ENCODE measurements at places on chromosomes 1 and 21.

DNA sequence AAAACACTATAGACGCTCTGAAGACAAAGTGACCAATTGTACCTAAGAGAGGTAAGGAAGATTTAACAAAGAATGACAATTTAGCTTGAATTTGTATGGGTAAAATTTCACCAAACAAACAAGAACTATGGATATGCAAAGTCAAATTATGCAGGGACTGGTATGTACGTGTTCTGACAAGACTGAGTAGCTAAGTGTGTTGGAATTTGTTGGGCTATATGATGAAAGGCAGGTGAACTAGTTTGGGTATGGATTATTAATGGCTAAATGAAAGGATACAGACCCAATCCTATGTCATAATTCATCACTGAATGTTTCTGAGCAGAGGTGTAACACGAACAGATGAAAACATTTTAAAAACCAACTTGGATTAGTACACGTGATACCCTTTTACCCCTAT, 7.6 kb downstream of the DNTTIP2 start:
- no peak for DNase-seq

DNA sequence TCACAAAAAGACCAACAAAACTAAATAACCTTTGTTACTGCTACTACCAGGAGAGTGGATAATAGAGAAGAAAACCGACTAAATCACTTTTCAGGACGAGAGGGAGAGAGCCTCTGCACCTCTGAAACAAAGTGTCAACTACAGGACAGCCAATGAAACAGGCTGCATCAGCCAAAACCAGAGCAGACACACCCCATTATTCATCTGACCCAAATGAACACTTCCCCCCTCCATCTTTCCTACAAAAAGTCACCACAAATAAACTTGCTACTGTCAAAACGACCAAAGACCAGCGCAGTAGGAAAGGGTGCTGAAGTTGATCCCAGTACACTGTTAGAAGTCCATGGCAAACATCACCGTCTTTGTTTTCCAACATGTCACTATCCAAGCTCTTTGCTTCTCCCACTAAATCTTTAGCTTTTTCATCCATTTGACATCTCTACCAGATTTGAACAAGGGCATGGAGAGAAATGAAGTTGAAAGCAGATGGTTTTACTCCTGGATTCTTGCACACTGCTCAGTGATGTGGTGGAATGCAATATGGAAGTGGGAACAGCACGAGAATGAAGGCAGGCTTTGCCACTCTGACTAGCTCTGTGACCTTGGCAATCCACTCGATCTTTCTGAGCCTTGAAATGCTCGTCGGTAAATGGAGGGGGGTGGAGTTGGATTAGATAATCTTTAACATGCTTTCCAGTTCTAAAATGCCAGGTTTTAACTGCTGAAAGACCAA, 20.5 kb downstream of the DSTYK start:
- no peak for DNase-seq

DNA sequence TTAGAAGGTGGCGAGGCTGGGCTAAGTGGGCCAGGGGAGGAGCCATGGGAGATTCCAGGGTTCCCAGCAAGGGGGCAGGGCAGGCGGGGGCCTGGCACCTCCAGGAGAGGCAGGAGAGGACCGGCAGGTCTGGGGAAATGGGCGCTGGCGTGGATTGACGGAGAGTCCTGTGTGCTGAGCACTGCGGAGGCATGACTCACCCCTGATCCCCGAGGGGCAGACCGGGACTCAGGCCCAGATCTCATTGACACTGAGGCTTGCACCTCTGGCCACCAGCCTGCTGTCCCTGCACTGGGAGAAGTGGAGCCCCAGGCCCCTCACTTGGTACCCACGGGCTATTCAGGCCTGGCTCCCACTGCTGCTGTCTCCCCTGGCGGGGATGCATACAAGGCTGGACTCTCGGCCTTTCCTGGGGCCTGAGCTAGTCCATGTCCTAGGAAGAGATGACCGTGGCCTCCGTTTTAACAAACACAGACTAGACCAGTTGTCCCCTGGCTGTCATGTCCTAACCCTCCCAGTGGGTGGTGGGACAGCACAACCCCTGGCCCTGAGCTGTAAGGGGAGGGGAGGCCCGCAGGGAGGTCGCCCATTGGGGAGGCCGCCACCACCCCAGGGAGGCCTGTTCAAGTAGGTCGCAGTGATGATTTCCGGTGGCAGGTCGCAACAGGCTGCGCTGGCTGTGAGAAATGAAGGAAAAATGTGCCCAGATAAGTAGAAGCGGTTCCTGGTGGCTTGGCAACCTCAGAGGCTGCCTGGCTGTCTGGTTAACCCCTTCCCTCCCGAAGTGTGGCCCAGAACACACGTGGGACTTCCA, 39.7 kb downstream of the RIPK4 start:
- DNase-seq: no peak

DNA sequence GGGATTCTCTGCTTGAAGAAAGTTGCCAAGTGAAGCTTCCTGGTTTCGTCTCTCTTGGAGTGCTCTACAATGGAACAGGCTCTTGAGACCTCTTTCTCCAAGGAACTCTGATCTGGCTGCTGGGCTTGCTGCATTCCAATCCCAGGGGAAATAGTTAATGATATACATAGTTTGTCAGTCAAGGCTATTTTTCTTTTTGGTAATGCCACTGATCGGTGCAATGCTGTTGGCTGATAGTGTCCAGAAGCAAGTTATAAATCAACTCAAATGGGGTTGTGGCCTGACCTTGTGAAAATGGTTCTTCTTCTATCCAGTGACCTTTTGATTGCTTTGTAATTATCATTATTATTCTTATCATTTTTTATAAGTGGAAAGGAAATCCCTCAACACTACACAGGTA, 48.4 kb upstream of the TNFSF18 start:
- DNase-seq: no peak

DNA sequence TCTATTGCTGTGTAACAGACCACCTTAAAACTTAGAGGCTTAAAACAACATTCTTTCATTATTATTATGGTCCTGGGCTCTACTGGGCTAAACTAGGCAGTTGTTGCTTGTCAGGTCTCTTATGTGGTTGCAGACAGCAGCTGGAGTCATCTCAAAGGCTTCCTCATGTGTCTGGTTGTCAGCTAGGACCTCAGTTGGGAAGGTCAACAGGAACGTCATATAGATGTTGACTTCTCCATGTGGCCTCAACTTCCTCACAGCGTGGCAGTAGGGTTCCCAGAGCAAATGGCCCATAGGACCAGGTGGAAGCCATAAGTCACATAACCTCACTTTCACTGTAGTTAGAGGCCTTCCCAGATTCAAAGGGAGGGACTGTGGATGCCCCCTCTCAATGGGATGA, 15.4 kb upstream of the MEF2D start:
- no peak for DNase-seq

DNA sequence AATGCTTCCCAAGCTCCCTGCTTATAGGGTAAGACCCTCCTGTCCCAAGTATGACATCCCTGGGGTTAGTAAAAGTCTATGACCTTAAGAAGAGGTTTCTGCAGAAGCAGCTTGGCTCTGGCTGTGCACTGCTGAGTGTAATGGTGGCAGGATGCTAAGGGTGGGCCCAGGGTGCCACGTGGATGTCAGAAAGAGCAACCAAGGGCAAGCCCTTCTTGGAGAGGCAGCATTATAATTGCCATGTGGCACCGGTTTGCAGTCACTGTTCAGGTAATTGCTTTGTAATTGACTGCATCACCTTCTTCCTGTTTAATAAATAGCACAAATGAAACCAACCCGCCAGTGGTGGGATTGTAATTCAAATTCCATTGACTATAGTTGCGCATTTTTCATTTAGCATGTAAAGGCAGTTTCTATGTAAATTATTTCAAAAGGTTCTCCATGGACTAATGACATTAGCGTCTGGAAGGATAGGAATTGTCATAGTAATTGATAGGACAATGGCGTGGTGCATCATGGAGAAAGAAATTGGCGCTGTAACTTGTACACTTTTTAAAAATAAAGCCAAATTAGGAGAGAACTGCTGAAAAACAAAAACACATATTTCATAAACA, 490.6 kb upstream of the VAMP3 start:
- no peak for DNase-seq

- DNase-seq: no peak
Measured at GRCh38 chr1:209672705-209673630, 2.2 kb upstream of the G0S2 start.

DNA sequence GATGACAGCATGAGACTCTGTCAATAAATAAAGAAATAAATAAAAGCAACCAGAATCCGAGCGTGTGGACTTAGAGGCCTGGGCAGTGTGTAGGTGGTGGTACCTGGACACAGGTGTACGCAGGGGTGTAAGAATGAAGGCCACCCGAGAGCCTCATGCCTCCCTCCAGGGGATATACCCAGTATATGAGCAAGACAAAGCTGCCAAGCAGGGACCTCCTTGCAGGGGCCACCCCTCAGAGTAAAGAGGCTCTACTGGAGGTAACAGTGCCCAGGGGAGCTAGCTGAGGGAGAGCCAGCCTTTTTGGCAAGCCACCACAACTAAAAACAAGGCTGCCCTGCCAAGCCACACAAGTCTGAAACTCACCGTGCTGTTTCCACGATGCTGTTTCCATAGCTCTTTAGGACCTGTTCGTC, 179.2 kb upstream of the RAB4A start:
- no peak for DNase-seq

- no peak for DNase-seq
Measured at GRCh38 chr1:199313444-199313843, 674.6 kb downstream of the PTPRC start.

- no peak for DNase-seq
Measured at GRCh38 chr21:42734323-42734971, 81.0 kb downstream of the PDE9A start.

- no peak for DNase-seq
Measured at GRCh38 chr1:78726686-78727085, 77.1 kb downstream of the IFI44 start.

DNA sequence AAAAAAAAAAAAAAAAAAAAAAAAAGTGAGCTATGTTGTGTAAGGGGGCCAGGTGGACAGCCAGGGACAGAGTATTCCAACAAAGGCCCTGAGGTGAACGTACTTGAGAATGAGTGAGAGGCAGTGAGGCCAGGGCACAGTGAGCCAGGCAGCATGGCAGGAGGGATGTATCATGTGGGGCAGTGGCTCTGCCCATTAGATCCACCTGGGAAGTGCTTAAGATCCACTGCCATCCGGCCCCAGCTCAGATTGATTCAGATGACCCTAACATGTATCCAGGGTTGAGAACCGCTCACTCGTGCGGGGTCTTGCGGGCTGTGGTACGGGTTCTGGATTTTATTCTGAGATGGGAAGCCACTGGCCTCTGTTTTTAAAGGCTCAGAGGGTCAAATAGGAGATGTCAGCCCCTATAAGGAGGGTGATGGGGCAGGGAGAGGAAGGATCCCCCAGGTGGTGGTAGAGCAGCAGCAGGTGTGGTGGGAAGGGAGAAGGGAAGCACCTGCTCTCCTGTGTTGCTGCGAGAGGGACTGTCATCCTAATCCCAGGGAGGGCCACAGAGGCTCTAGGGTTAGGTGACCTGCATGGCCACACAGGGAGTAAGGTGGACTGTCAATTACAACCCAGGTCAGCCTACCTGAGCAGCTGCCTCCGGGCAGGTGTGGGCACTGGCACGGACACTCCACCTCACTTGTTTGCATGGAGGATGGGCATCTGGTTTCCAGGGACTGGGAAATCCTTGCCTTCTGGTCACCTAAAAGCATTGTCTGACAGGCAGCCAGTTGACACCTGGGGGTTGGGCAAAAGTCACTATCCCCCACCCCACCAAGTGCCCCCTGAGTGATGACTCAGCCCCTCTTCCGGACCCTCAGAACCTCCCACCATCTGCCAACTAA, 31.6 kb downstream of the CDK18 start:
- no peak for DNase-seq

GRCh38 chr1:184945678-184946412, 28.5 kb downstream of the NIBAN1 start:
- no peak for DNase-seq

DNA sequence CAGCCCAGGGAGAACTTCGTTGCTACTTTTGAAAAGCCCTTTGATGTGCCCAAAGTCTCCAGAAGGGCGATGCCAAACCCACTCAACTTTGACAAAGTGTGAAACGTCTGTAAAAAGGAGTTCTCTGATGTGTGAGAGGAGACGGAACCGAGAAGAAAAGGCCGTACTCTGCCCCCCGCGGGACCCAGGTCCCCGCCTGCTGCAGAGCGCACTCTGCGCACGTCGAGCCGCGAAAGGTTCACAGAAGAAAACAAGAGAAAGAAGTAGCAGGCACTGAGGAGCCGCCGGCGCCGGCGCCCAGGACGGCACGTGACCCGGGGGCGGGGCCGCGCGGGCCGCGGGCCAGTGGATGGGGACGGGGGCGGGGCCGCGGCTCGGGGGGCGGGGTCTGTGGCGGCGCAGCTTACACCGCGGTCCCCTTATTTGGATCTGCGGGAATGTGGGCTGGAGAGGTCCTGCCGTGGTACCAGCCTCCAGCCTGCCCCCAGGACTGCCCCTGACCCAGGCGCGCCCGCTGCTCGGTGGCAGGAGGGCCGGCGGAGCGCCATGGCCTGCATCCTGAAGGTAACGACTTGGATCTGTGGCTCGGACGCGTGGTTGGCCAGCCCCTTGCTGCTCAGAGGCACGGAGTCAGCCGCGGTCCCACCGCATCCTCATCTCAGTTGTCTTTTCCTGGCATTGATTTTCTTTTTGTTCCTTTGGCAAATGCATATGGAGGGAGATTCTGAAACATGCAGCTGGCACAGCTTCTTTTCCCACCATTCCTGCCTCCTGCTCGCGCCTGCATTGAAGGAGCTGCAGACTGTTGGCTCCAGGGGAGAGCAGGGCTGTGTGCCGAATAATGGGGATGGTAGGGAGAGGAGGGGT, at the start of gene ST6GALNAC3:
ST6GALNAC3 (plus strand) TSS at position 426 of the 867 bp plus-strand sequence.
- peak; percentile 76 for DNase-seq

- no peak for DNase-seq
Measured at GRCh38 chr1:98373056-98373455, 288.5 kb upstream of the SNX7 start.

GRCh38 chr1:195550071-195550862, 1058.0 kb downstream of the KCNT2 start:
- DNase-seq: no peak

DNA sequence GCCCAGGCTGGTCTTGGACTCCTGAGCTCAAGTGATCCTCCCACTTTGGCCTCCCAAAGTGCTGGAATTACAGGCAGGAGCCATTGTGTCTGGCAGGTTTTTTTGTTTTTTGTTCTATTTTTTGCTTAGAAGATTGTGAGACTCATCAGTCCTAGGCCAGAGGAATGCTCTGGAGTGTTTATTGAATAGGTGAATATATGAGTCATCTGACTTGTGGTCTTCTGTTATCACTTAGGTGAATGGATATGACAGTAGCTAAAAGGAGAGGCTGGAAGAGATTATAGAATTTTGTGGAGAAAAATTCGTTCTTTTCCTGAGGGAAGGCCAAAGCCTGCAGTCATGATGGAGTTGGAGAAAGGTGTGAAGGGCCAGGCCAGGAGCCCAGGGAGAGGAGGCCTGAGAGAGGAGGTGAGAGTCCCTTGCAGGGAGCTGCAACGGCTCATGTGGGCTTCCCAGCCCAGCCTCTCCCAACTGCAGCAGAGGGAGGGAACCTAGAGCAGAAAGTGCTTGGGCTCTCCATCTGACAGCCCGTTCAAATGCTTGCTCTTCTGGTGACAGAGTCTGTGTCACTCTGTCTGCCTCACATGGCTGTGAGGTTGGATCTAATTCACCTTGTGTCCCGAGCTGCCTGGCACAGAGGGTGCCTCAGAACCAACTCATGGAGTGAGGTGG, 31.6 kb upstream of the ACOT11 start:
- DNase-seq: no peak

Measured in NCI-H1105 (cell line).